ENCODE measurements at places on chromosomes 6 and 20.

- DNase-seq, result no peak
Measured at GRCh38 chr20:4904127-4904860, 97.0 kb downstream of the SLC23A2 start.

GRCh38 chr6:90204327-90205056 is 92.2 kb downstream of the BACH2 start:
- no peak for DNase-seq

DNA sequence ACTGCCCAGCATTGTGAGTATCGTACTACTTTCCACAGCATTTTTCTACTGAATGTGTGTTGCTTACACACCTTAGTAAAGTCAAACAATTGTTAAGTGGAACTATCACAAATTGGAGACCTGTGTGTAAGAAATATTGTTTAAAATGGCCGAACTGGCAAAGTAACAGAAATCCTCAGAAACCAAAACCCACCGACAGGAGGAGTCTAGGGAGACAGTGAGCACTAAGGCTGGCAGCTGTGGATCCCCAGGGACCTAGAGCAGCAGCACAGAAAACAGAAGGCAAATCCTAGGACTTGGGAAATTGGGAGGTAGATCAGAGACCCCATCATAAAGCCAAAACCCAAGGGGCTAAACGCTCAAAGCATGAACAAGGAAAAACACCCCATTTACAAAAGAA is 69.9 kb downstream of the SESN1 start:
- no peak for DNase-seq

- no peak for DNase-seq
Measured at GRCh38 chr20:38620441-38620840, 18.8 kb downstream of the ARHGAP40 start.

- no peak for DNase-seq
Measured at GRCh38 chr20:34362502-34363061, 491 bp upstream of the ITCH start.

- DNase-seq, result no peak
Measured at GRCh38 chr6:35745509-35745908, 8.7 kb downstream of the ARMC12 start.

GRCh38 chr6:148001844-148002642 is 340.6 kb upstream of the SASH1 start:
- no peak for DNase-seq

- no peak for DNase-seq
Measured at GRCh38 chr6:6749702-6750491, 161.4 kb downstream of the LY86 start.

- no peak for DNase-seq
Measured at GRCh38 chr20:61099806-61100205, 152.3 kb upstream of the CDH4 start.

DNA sequence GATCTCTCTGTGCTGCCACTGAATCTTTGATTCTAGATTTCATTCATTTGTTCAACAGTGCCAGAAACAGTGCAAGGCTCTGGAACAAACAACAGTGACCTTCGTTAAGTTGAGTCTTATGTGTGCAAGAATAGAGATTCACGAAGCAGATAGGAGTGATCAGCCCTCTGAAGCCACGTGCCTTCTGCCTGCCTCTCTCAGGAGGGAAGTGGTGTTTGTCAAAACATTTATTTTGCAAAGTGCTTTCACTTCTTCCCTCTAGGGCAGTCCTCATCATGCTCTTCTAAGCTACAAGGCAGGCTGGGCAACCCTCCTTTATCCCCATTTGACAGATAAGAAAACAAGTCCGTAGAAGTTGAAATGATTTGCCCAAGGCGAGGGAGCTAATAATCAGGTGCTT is 204.3 kb downstream of the TFAP2C start:
- no peak for DNase-seq

GRCh38 chr20:4136078-4136966 is 121.0 kb upstream of the RNF24 start:
- no peak for DNase-seq

- DNase-seq, result no peak
Measured at GRCh38 chr6:118696271-118696670, 44.9 kb upstream of the CEP85L start.

DNA sequence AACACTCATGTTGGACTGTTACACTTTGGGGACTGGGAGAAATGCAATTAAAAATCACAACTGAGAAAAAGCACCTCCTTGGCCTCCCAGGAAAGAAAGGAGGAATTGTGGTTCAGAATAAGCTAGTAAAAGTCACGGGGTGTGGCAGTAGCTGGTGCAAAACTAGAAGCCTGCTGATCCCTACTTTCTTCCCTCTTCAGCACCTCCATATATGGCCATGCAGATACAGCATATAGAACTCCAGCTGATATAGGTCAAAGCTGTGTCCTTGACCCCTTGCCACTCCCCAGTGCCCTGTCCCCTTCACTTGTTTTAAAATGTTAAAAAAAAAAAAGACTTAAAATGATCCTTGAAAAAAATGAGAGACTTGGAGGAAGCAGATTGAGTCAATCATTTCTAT is 5.5 kb upstream of the FLRT3 start:
- DNase-seq, result no peak

GRCh38 chr20:47713878-47714450 is 71.3 kb downstream of the SULF2 start:
- no peak for DNase-seq

- DNase-seq, result no peak
Measured at GRCh38 chr20:53880108-53880641, 190.2 kb downstream of the BCAS1 start.

GRCh38 chr6:7006515-7007191 is 101.1 kb upstream of the RREB1 start:
- no peak for DNase-seq

DNA sequence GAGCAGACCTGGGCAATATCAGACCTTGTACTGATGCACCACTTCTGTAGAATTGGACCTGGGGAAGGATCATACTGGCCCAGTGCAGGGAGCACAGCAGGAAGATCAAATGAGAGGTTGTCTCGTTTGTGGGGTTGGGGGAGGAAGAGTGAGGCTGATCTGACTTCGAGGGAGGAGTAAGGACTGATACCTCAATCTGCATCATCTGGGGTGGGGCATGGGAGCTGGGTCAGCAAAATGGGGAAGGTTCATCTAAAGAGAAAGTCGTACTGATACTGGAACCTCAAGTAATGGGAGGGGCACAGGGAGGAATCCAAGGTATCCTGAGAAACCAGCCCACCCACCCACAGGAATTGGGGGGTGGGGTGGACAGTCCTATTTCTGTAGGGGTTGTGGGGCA is 3.7 kb downstream of the RNF39 start:
- no peak for DNase-seq

GRCh38 chr6:111494951-111495635 is 12.1 kb upstream of the REV3L start:
- DNase-seq, result no peak

GRCh38 chr6:42350911-42351310 is 100.8 kb downstream of the TRERF1 start:
- DNase-seq, result no peak

DNA sequence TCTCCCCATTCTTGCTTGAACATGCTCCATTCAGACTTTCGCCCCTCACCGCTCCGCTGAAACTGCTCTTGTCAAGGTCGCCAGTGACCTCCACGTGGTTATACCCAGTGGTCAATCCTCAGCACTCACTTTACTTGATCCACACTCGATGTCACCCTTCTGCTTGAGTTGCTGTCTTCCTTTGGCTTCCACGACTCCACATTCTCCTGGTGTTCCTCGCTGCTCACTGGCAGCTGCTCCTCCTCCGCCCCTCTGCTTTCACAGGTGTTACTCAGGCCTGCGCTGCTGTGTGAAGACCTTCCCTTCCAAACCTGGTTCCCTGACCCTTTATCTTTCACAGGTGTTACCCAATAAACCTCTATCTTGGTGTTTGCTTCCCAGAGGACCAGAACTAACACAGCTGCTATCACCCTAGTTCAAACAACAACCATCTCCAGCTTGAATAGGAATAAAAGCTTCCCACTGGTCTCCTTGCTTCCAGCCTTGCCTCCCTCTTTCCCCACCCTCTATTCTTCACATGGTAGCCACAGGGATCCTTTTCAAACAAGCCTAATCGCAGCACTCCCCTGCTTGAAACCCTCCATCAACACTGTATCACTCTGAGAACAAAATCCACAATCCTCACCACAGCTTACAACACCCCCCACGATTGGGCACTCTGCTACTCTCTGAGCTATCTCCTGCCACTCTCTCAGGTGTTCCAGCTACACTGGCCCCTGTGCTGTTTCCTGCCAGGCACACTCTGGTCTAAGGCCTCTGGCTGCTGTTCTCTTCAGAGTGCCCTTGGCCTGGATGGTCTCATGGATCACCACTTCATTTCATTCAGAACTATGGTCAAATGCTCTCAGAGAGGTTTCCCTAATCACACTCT is 10.7 kb downstream of the PPIL1 start:
- DNase-seq, result no peak

GRCh38 chr6:69819138-69819537 is 22.3 kb upstream of the LMBRD1 start:
- no peak for DNase-seq

- DNase-seq, result no peak
Measured at GRCh38 chr6:129455126-129455769, 254.7 kb downstream of the ARHGAP18 start.

GRCh38 chr6:6218759-6219085 is 101.7 kb downstream of the F13A1 start:
- no peak for DNase-seq

DNA sequence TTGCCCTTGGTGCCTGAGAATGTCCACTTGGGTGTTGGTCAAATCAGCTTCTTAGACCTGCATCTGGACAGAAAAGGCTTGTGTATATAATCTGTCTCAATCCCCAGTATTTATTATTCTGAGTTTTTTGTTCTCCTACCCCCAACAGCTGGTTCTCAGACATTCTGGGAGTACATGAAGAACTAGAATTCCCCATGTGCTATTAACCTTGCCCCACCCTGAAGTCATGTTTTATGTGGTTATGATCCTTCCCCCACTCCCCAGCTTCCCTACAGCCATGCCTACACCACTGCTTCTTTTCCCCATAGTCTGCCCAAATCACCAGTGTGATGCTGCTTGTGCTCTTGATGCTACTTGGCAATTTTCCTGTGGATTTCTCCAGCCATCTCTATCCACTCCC is 157.0 kb downstream of the ADAT2 start:
- DNase-seq, result no peak

DNA sequence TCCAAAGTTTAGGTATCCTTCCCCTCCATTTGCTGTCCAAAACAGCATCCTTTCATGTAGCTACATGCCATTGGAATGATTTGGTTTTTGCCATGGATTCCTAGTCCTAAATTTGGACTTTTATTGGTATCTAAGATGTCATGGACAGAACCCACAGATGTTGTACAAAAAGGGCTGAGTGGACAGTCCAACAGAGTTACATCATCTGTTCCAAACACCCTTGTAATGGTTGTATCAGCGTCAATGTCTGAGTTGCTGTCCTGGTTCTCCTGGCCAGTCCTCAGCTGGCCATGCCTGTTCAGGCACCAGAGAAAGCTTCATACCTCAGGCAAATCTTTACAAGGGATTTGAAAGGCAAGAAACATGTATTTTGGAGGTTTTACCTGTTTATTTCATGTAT is 191.3 kb downstream of the ESR1 start:
- DNase-seq, result no peak

- DNase-seq, result no peak
Measured at GRCh38 chr6:35294308-35294945, 3.2 kb upstream of the DEF6 start.

DNA sequence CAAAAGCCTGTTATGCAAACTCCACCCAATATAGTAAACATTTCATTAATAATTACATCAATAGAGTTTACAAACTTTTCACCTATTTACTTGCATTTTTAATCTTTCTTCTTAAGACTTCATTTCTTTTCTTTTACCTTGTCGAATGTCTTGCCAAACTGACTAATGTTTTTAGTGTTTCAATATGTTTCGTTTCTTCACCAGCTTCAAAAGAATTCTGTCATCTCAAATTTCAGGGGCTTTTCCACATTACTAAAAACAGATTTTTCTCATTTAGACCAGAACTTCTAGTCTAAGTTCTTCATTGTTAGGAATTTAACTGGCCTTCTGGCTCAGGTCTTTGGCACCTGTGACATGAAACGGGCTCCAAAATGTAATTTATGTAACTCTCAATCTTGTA is 196.5 kb downstream of the ARHGAP18 start:
- DNase-seq, result no peak

DNA sequence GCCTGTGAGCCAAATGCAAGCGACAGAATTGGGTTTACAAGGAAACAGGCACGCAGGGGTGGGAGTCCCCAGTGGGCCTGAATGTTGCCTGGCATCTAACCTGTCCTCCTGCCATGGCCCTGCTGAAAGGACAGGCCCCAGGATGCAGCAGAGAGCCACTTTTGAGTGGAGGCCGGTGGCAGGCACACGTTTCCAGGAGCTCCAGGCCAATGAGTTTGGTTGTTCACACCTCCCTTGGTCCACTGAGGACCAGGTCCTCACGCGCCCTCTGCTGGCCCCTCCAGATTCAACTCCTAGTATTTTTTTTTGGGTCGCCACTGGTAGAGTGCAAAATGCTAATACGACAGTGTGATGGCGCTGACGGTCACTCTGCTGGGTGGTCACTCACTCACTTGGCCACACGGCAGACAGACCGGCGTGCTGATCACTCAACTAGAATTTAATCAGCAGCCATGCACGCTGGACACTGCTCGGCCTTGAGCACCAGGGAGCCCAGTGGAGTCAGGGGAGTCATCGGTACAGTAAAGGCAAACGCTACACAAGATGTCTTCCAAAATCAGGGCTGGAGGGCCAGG is 81.7 kb upstream of the NFATC2 start:
- no peak for DNase-seq

- DNase-seq, result no peak
Measured at GRCh38 chr6:110233770-110234374, 53.6 kb downstream of the CDC40 start.

DNA sequence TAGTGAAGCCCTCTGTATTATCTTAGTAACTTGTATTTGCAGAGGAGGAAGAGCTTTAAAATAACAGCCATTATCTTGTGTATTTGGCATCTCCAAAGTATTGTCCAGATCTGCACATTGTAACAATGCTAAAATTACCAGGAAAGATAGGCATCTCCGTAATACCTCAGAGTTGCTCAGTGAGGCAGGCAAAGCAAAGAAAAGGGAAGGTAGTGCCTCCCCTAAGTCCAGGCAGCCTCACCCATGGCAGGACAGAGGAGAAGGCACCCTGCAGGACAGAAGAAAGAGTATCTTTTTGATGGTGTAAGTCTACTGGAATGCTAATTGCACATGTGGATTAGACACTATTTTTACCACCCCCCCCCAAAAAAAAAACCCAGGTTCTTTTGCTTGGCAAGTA is 13.6 kb upstream of the SSTR4 start:
- no peak for DNase-seq

DNA sequence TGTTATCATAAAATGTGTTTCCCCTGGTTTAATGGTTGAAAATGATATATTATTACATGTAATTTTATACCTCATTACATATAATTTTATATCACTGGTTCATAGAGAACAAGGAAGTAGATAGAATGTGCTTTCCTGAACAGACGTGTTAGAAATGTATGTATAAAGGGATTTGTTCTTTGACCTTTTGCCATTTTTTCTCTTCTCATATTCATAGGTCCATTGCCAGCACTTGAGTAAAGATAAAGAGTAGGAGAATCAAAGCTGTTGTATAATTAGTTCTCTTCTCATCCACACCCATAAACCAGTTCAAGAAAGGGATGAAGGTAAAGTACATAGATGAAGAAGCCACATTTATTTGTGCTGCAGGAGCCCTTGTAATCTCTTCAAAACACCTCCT is 46.7 kb downstream of the RNF217 start:
- DNase-seq, result no peak
